NCI-H1417 treated with DMSO at 0.1 percent for 48 hours (cell line): ENCODE measurements at places on chromosomes 1 and 21.

DNA sequence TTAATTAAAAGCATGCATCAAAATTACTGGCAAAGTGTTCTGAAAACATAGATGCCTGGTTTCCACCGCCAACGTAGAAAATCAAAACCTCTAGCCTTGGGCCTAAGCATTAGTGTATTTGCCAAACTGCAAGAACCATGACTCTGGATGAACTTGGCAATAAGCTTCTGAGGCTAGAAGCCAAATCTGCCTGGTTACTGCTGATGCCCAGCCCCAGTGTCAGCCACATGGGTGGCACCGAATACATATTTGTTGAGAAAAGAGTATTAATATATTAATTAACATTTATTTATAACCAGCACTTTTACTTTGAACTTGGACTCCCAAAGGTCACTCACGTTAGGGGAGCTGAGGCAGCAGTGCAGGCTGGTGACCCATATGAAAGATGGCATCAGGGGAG is 140.6 kb upstream of the HMGB4 start:
- DNase-seq, result no peak

GRCh38 chr1:78520216-78520615 is 29.4 kb downstream of the PTGFR start:
- no peak for DNase-seq

DNA sequence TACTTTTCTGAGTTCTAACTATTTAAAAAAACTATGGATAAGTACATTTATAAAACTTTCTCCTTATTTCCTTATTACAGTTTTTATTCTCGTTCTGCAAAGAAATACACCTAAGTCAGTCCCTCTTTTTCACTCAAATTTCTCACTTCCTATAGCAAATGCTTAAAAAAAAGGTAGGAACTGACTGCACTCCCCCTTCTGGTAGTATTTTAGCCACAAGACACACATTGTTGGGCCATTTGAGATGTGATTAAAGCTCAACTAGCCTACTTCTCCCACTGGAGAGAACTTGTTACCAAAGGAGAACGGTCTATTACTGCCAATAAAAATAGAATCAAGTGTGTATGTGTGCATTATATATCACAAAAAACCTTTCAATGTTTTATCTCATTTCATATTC is 521.9 kb upstream of the PRMT6 start:
- no peak for DNase-seq

GRCh38 chr1:232553050-232553754 is 76.7 kb downstream of the SIPA1L2 start:
- DNase-seq, result no peak

DNA sequence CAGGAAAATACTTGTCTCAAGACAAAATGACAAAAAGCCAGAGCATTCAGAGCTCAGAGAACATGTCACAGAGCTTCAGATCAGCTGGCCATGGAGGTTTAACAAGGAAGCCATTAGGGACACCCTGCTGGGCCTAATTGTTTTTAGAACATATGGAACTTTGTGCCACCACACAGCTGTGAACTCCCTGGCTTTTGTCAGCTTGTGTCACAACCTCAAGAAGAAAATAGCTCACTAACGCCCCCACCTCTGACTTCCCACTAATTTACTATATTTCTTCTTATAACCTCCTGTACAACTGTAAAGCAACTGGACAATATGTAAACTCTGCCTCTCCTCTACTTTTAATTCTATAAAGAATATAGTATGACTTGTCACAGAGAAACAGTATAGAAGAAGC is 21.0 kb upstream of the TDRD10 start:
- no peak for DNase-seq

GRCh38 chr1:29583727-29584126 is 347.4 kb downstream of the PTPRU start:
- DNase-seq, result no peak

- DNase-seq, result no peak
These were observed 67.3 kb downstream of the GPR161 start for GRCh38 chr1:168069384-168069783.

GRCh38 chr1:206698011-206698410 is 13.3 kb downstream of the MAPKAPK2 start:
- no peak for DNase-seq

- no peak for DNase-seq
These were observed 85.7 kb downstream of the GLUL start for GRCh38 chr1:182305861-182306260.

- DNase-seq, result no peak
These were observed 129.0 kb downstream of the APP start for GRCh38 chr21:26041431-26042180.

GRCh38 chr1:241771117-241771516 is 76.9 kb upstream of the EXO1 start:
- DNase-seq, result no peak

GRCh38 chr1:234900595-234900994 is 228.0 kb downstream of the TOMM20 start:
- no peak for DNase-seq

DNA sequence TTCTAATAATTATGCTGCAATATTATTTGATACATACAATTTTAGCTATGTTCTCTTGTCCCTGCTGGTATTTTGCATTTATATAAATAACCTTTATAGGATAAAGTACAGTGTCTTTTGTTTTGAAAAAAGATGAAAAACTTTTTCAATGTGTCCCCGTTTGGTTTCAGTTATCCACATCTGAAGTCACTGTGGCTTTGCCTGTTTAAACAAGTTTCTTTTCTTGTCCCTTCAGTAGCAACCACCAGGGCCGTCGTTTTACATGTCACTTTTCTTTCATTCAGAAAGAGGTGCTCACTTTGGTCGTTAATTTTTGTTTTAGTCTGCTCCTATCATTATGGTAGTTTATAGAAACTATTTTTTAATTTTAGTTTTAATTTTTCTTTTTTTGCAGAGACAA is 41.4 kb downstream of the RABGAP1L start:
- DNase-seq, result no peak

- DNase-seq, result no peak
These were observed 32.8 kb downstream of the SNAP47 start for GRCh38 chr1:227768125-227768439.

- no peak for DNase-seq
These were observed 29.3 kb upstream of the RD3 start for GRCh38 chr1:211521102-211521815.

DNA sequence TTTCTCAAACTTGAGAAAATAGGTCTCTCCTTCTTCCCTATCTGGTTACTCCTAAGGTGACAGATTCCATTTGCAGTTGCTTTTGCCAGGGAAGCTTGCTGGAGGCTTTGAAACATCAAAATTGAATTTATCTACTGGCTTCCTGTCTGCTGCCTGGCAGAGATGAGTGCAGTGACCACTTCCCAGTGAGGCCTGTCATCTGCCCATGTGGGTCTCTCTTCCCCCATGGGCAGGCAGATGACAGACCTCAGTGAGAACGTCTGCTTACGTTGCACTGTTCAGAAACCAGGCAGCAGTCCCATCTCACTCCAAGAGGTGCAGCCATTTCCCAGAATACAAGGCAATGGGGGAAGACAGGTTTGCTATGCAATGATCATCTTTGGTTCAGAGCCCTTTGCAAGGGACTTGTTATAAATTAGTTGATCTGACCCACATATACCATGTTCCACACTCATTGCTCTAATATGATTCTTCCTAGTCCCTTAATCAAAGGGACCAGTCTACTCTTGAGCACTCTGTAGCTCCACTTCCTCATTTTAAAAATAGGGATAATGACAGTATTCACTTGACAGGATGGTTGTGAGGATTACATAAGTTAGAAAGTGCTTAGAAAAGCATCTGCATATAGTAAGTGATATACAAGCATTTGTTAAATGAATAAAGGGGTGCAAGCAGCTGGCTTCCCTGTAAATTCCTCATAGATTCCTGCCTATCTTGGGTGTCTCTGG is 10.6 kb downstream of the PGBD5 start:
- DNase-seq, result no peak

DNA sequence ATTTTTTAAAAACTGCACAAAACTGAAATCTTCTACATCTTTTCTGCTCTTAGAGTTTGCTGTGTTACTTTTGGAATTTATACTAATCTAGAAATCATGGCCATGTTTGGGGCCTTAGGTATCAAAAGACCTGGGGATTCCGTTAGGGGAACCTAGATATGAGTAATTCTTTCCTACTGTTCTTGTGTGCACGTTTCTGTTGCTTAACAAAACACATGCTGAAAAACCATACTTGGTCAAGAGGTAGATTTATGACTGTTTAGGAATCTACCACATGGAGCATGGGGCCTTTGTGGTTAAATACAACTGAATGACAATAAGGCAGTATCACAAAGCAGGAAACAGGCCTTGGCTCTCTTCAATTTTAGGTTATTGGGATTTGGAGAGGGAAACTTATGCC is 291.9 kb upstream of the USP25 start:
- DNase-seq, result no peak

GRCh38 chr1:190478149-190479049 is 735 bp upstream of the BRINP3 start:
- DNase-seq, result no peak

GRCh38 chr1:48120621-48121020 is 101.9 kb upstream of the SLC5A9 start:
- no peak for DNase-seq

GRCh38 chr1:236394879-236395229 is 768 bp downstream of the EDARADD start:
- DNase-seq, result no peak
